ENCODE measurements at places on chromosomes 1 and 21.

DNA sequence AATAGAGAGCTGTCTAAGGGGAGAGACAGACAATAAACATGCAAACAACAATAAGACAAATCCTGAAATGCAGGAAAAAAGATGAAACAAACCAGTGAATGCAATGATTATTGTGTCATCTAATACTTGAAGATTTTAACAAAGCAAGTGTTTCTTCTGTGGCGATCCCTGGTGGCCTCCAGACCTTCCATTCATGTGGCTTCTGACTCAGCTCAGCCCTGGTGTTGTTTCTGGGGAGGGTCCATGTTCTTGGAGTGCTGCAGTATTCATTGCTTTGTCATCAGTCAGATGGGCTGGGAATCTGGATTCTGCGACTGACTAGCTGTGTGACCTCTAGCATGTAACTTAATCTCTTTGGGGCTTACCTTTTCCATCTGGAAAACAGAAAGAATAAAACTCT, 1.5 kb upstream of the C2CD4D start:
- DNase-seq: no peak
- H3K36me3 ChIP-seq: no peaks in the 10 kb centered on the region
- peaks cover 15% of the 10 kb centered on the region for H3K27me3 ChIP-seq
- peaks cover 8% of the 10 kb centered on the region for H3K4me1 ChIP-seq

GRCh38 chr1:223143537-223144248, 645 bp upstream of the TLR5 start:
- no peaks in the 10 kb centered on the region for H3K4me1 ChIP-seq
- no peaks in the 10 kb centered on the region for H3K27me3 ChIP-seq
- no peak for DNase-seq
- peak overlapping the region; percentile 32 for H3K27ac ChIP-seq
- H3K4me3 ChIP-seq: peak overlapping the region; percentile 69

DNA sequence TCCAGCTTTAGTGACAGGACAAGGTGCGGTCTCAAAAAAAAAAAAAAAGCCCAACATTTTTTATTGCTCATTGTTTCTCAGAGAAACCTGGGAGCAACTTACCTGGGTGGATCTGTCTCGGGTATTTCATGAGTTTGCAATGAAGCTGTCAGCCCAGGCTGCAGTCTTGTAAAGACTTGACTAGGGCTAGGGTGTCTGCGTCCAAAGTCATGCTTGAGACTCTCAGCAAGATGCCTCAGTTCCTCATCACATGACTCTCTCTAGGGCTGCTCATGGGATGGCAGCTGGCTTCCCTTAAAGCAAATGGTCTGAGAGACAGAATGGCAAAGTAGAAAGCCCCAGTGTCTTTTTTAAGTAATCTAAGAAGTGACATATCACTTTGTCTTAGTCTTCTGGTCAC, 8.1 kb downstream of the GABPA start:
- peaks cover 20% of the 10 kb centered on the region for H3K36me3 ChIP-seq
- H3K4me3 ChIP-seq: no peak overlapping the region
- H3K27me3 ChIP-seq: no peaks in the 10 kb centered on the region
- DNase-seq: no peak

DNA sequence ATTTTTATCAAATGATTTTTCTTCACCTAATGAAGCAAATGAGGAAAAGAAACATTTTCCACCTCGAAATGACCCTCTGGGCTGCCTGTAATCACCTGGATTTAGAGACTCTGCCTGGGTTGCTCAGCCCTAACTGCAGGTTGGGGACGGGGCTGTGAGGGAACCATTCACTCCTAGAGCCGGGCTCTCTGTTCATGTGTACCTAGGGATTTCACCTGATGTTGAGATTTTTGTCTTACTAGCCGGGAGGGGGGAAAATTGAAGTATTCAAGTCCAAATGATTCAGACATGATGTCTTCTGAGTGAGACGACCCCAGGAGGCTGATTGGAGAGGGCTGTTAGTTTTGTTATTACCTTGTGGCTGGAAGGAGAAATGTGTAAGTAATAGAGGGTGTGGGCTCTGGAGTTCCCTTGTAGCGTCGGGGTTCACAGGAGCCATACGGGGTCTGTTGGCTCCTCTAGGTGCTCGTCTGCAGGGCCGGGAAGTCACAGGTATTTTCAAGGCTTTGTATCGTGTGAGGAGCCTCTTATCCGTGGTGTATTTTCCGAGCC, 42.3 kb upstream of the PWP2 start:
- DNase-seq: no peak
- no peaks in the 10 kb centered on the region for H3K4me1 ChIP-seq
- H3K4me3 ChIP-seq: no peak overlapping the region
- H3K27me3 ChIP-seq: no peaks in the 10 kb centered on the region

GRCh38 chr1:24540906-24541710, 14.8 kb upstream of the NCMAP start:
- no peak overlapping the region for H3K27ac ChIP-seq
- no peak for DNase-seq
- H3K27me3 ChIP-seq: no peaks in the 10 kb centered on the region
- no peaks in the 10 kb centered on the region for H3K4me1 ChIP-seq
- no peak overlapping the region for H3K4me3 ChIP-seq

DNA sequence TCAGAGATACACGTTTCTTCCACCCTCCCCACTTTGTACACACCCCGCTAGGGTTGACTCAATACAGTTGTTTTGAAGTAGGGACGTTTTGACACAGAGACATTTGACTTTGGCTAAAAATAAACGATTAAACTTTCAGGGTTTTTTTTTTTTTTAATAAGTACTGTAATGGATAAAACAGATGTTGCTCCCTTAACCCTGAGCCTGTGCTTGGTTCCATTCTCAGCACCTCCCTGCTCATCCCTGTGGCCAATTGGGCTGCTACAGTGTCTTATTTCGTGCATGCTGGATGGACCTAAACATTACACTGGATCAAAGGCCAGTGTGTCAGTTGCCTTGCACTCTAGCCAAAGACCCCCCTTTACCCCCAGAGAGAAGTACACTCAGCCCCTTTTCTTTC, 16.9 kb downstream of the GRHL3 start:
- H3K4me3 ChIP-seq: no peak overlapping the region
- H3K27ac ChIP-seq: no peak overlapping the region
- no peak for DNase-seq
- H3K36me3 ChIP-seq: no peaks in the 10 kb centered on the region

- H3K27me3 ChIP-seq: no peaks in the 10 kb centered on the region
- no peaks in the 10 kb centered on the region for H3K4me1 ChIP-seq
- H3K36me3 ChIP-seq: no peaks in the 10 kb centered on the region
- DNase-seq: no peak
Observed at GRCh38 chr1:85093644-85094043, 45.3 kb upstream of the MCOLN3 start.

DNA sequence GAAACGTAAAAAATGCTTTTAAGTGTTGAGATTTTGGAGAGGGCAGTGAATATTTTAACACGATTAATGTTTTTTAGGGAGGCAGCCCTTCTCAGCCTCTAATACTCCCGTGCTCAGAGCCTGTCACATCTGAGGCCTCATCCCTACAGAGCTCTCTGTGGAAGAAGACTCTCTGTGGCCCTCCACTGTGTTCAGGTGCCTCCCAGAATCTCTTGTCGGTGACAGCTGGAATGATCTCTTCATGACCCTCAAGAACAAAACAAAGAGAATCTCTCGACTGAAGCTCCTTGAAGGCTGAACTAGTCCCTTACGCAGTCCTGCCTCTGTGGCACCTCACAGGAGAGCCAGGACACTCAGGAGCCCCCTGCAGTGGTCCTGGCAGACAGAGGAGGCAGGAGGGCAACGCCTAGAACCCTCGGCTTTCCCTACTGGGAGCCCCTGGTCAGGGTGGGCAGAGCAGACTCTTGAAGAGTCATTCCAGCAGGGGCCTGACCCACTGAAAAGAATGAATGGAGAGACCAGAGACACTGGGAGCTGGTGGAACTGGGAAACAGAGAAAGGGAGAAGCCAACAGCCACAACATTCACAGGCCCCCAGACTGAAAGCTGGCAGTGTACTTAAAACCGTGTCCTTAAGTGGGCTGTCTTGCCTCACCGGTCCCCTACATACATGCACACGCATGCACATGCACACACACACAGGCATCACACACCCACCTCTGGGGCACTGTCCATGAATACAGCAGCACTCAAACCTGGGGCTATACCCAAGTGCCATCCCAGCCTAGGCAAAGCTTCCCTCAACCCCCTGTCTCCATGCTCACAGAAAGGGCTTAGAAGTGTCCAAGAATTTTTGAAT, 67.5 kb upstream of the ANGPTL1 start:
- H3K36me3 ChIP-seq: no peaks in the 10 kb centered on the region
- DNase-seq: no peak
- peak overlapping the region; percentile 89 for H3K27ac ChIP-seq
- no peaks in the 10 kb centered on the region for H3K27me3 ChIP-seq
- peaks cover 54% of the 10 kb centered on the region for H3K4me1 ChIP-seq
- peak overlapping the region; percentile 40 for H3K4me3 ChIP-seq

DNA sequence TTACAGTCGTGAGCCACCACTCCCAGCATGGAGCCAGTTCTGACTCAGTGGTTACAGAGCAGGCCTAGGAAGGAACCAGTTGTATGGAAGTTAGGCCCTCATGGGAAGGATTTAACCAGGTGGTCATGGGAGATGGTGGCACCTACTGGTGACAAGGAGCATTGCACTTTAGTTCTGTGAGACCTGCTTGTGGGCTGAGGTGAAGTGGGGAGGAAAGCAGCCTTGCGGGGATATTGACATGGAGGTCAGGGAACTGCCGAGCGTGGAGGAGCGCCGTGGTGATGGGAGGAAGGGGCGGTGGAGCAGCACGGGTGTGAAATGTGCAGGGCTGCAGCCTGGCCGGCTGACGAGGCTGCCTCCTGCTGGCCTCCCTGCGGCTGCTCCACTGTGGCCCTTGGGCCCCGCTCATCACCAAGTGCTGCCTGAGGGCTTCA, 100.4 kb downstream of the GALNT2 start:
- no peak overlapping the region for H3K4me3 ChIP-seq
- H3K27ac ChIP-seq: no peak overlapping the region
- H3K27me3 ChIP-seq: no peaks in the 10 kb centered on the region
- H3K36me3 ChIP-seq: no peaks in the 10 kb centered on the region
- peak; percentile 56 for DNase-seq

GRCh38 chr1:69110851-69111250, 456.9 kb upstream of the LRRC7 start:
- H3K4me1 ChIP-seq: no peaks in the 10 kb centered on the region
- no peak for DNase-seq
- H3K36me3 ChIP-seq: no peaks in the 10 kb centered on the region
- no peaks in the 10 kb centered on the region for H3K27me3 ChIP-seq
- H3K27ac ChIP-seq: no peak overlapping the region

- no peak overlapping the region for H3K4me3 ChIP-seq
- no peak overlapping the region for H3K27ac ChIP-seq
- no peaks in the 10 kb centered on the region for H3K4me1 ChIP-seq
Observed at GRCh38 chr1:218677026-218677425, 331.9 kb downstream of the TGFB2 start.

GRCh38 chr21:16530656-16531055, 800.9 kb downstream of the USP25 start:
- DNase-seq: no peak
- no peaks in the 10 kb centered on the region for H3K27me3 ChIP-seq
- no peaks in the 10 kb centered on the region for H3K4me1 ChIP-seq
- H3K36me3 ChIP-seq: no peaks in the 10 kb centered on the region
- H3K4me3 ChIP-seq: no peak overlapping the region
- no peak overlapping the region for H3K27ac ChIP-seq

DNA sequence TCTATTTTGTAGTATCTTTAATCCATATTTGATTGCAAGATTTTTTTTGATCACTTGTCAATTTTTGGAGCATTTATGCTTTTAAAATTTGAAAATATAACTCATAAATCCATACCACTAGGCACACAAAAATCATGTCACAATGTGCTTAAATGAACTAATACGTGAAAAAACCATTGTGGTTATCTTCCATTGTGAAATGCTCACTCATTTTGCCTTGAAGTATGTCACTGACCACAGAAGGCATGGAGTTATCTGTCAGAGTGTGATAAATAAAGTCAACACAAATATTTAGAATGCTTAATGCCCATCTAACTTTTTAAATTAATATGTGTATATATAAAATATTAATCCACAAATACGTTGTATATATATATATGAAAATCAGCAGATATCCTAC, 347.2 kb downstream of the PTPRC start:
- DNase-seq: no peak
- H3K27ac ChIP-seq: no peak overlapping the region
- no peak overlapping the region for H3K4me3 ChIP-seq
- no peaks in the 10 kb centered on the region for H3K36me3 ChIP-seq
- H3K4me1 ChIP-seq: no peaks in the 10 kb centered on the region

DNA sequence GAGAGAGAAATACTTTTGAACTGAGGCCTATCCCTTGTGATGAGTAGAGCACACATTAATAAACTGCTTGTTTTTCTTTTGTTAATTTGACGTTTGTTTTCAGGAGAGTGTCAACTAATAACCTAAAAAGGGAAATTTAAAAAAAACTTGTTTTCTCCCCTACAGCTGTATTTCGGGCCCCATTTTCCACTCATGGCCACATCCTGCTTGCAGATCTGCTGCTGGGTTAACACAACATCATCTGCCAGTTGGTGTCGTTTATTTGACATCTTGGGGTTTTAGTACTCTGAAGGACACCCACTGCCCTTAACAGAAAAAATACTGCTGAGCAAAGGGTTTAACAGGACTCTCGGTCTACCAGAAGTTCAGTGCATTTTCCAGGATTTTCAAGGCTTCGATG, 848 bp upstream of the PYHIN1 start:
- H3K27me3 ChIP-seq: no peaks in the 10 kb centered on the region
- H3K36me3 ChIP-seq: no peaks in the 10 kb centered on the region
- no peaks in the 10 kb centered on the region for H3K4me1 ChIP-seq
- H3K27ac ChIP-seq: no peak overlapping the region
- DNase-seq: no peak

- no peak for DNase-seq
- peaks cover 7% of the 10 kb centered on the region for H3K36me3 ChIP-seq
- H3K27me3 ChIP-seq: no peaks in the 10 kb centered on the region
- H3K27ac ChIP-seq: peak overlapping the region; percentile 100
- H3K4me1 ChIP-seq: peaks cover 35% of the 10 kb centered on the region
Observed at GRCh38 chr1:150554086-150554452, 4.9 kb downstream of the ADAMTSL4 start.

DNA sequence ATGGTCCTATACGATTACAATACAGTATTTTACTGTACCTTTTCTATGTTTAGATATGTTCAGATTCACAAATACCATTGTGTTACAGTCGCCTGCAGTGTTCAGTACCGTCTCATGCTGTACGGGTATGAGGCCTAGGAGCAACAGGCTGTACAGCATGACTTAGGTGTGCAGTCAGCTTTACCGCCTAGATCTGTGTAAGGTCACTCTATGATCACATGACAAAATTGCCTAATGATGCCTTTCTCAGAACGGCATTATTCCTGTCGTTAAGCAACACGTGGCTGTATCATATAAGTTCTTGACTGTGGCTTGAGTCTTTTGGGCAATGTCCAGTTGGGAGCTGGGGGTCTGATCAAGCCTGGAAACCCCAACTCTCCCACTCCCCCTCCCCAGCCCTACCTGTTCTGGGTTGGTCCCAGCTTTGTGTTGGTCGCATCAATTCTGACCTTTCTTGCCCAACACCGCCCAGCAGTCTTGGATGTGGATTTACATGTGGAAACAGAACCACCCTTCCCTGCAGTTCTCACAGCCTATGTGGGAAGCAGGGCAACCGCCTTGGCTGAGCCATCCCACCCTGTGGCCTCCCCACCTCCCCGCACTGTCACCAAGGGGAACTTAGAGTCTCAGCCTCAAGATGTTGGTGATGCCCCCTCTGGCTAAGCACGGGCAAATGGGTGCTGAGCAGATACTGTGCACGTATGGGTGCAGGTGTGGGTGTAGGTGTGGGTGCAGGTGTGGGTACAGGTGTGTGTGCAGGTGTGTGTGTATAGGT, 80.2 kb upstream of the ACTL8 start:
- H3K27me3 ChIP-seq: no peaks in the 10 kb centered on the region
- H3K4me3 ChIP-seq: no peak overlapping the region
- H3K36me3 ChIP-seq: peaks cover 70% of the 10 kb centered on the region
- DNase-seq: no peak
- H3K4me1 ChIP-seq: no peaks in the 10 kb centered on the region
- H3K27ac ChIP-seq: no peak overlapping the region

GRCh38 chr1:204073837-204074273, 940 bp downstream of the SOX13 start:
- H3K27ac ChIP-seq: peak overlapping the region; percentile 78
- peak overlapping the region; percentile 65 for H3K4me3 ChIP-seq
- H3K27me3 ChIP-seq: no peaks in the 10 kb centered on the region
